ENCODE measurements at places on chromosomes 11 and 22.

DNA sequence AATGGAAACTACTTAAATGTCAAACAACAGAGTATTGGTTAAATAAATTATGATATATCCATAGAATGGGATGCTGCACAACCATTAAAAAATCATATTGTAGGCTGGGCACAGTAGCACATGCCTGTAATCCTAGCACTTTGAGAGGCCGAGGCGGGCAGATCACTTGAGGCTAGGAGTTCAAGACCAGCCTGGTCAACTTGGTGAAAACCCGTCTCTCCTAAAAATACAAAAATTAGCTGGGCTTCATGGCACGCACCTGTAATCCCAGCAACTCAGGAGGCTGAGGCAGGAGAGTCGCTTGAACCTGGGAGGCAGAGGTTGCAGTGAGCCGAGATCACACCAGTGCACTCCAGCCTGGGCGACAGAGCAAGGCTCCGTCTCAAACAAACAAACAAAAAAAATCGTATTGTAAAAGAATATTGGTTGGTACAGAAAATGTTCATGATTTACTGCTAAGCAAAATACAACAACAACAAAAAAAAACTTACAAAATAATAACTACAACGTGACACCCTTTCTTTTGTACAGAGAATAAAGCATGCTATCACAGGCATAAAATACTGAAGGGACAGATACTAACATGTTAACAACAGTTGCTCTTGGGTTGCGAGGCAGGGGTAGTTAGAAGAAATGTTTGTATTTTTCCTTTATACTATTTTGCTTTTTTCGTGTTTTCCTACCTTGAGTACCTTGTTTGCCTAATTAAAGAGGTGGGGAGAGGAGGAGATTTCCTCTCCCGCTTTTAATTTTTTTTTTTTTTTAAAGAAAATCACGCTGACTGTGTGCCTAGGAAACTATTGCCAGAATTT is 21.3 kb upstream of the RRAS2 start:
- DNase-seq = no peak

DNA sequence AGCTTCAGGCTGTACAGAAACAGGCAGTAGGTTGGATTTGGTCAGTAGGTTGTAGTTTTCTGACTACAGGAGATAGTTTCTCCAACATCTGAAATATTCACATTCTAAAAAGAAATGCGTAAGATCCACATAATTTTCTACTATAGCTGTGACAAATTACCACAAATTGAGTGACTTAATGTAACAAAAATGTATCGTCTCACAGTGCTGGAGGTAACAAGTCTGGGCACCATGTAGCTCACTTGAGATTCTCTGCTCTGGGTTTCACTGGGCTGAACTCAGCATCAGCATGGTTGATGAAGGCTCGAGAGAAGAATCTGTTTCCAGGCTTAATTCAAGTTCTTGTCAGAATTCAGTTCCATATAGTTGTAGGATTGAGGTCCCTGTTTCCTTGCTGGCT is 350.9 kb upstream of the CCDC179 start:
- no peak for DNase-seq

GRCh38 chr11:129854232-129854805 is 38.7 kb downstream of the TMEM45B start:
- no peak for DNase-seq

DNA sequence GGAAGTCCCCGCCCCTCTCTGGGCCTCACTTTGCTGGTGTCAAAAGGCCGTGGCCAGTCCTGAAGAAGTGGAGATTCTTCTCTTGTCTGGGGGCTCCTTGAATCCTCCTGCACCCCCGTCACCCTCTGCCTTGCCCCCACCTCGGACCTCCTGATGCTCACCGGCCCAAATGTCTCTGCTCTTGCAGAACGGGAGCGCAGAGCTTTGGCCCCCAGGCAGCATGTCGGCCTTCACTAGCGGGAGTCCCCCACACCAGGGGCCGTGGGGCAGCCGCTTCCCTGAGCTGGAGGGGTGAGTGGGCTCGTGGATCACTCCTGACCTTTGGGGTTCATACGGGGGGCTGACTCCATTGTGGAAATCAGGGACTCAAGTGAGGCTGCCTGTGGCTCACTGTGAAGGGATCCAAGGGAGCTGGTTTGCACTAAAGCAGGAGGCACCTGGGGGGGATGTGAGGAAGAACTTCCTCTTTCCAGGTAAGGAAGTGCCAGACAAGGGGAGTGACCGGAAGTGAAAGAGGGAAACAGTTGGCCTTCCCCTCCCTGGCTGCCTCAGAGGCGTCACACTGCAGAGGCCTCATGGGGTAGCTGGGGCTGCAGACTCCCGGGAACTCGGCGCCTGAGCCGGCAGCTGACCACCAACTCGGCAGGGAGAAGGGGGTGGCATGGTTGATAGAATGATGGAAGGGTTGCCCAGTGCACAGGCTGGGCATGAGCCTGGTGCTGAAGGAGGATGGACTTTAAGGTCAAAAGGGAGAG is 23.1 kb downstream of the CSF2RB start:
- DNase-seq = no peak

DNA sequence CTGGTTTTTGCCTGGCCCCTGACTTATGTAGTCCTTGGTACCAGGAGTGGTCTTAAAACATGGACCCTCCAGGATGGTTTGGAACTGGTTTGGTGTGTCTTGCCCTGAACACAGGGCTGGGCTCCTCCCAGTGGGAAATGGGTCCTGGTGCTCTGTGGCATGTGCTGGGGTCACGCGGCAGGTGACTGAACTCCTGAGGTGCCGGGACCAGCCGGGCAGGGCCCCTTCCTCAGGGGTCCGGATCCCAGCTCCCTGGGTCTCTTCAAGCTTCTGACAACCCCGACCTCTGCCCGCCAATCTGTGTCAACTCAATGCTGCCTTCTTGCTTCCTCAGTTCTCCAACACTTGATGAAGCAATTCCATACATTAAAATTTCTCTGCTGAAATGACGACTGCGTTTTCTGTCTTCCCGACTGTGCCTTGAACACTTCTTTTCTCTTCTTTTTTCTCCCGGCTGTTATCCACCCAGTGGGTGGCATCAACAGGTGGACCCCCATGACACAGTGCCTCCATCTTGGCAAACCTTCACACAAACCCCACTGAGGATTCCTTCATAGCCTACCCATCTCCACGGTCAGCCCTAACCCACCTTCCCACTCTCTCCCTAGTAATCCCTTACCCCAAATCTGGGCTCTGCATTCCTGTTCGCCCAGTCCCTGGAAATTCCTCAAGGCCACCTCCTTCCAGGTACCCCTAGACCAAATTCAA is 4.4 kb downstream of the IFT27 start:
- DNase-seq = no peak

- DNase-seq = no peak
Measured at GRCh38 chr11:2213384-2213842, 41.8 kb upstream of the TH start.

- no peak for DNase-seq
Measured at GRCh38 chr22:43783777-43784176, 28.3 kb downstream of the EFCAB6 start.

- DNase-seq = no peak
Measured at GRCh38 chr11:117824571-117825537, at the start of gene FXYD2. Gene FXYD2 (minus strand): TSS chr11:117824744. CDS start chr11:117824678, 66 bp downstream.

DNA sequence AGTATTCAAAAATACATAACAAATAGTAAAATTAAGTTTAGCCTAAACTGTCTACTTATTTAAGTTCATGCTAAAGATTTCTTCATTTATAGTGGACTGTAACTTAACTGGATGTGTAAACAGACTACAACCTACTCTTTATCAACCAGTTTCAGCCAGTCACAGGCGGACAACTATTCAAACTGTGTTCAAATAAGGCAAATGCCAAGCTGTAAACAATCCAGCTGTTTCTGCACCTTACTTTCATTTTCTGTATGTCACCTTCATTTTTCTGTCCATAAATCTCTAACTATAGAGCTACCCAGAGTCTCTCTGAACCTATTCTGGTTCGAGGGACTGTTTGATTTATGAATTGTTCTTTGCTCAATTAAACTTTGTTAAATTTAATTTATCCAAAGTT is 992.8 kb downstream of the DLG2 start:
- no peak for DNase-seq

GRCh38 chr11:62081378-62082291 is 42.2 kb upstream of the INCENP start:
- DNase-seq = no peak

DNA sequence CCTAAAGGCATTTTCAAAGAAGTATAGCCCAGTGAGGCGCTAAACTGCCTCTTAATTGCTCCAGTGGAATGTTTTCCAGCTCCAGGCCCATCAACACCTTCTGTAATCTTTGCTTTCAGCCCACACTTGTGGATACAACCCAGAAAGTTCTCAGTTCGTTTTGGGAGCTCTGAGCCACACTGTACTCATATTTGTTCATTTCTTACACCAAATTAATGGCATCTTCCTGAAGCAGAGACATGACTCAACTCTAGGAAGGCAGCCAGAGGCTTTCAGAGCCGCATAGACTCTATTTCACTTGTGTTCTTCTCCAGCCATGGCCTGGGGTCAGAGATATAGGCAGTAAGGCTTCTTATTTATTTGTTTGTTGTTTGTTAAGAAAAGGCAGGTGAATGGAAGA is 175.5 kb upstream of the NCAM1 start:
- DNase-seq = no peak

DNA sequence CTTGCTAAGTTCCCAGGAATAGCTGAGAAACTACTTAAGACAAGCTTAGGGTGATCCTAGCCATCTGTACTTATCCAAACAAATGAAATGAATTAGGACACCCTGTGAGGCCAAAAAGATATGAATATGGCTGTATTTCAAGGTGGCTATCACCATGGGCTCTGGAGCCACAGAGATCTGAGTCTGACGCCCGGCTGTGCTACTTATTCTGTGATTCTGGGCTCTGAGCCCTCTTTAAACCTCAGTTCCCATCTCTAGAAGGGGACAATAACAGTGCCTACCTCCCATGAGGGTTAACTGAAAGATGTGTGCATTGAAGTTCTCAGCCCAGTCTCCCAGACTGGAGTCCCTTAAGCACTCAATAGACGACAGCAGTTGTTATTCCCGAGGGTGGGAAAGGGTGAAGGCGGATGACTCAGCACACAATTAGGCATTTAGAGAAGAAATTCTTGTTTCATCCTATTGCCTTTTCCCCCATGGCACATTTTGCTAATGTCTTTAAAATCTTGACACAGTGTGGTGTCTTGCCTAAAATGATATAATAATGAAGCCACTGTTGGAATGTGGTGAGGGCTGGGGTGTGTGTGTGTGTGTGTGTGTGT is 132.5 kb downstream of the ADAMTS15 start:
- no peak for DNase-seq

- no peak for DNase-seq
Measured at GRCh38 chr11:788953-789940, 643 bp downstream of the CEND1 start.

DNA sequence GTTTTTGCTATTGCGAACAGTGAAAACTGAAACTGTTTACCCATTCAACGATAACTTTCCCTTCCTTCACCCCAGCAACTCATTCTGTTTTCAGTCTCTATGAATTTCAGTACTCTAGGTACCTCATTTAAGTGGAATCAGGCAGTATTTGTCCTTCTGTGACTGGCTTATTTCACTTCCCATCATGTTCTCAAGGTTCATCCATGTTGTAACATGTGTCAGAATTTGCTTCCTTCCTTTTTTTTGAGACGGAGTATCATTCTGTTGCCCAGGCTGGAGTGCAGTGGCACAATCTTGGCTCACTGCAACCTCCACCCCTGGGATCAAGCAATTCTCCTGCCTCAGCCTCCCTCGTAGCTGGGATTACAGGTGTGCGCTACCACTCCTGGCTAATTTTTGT is 23.7 kb downstream of the HTR3B start:
- DNase-seq = no peak

- no peak for DNase-seq
Measured at GRCh38 chr22:48804811-48805301, 1022.8 kb downstream of the BRD1 start.

DNA sequence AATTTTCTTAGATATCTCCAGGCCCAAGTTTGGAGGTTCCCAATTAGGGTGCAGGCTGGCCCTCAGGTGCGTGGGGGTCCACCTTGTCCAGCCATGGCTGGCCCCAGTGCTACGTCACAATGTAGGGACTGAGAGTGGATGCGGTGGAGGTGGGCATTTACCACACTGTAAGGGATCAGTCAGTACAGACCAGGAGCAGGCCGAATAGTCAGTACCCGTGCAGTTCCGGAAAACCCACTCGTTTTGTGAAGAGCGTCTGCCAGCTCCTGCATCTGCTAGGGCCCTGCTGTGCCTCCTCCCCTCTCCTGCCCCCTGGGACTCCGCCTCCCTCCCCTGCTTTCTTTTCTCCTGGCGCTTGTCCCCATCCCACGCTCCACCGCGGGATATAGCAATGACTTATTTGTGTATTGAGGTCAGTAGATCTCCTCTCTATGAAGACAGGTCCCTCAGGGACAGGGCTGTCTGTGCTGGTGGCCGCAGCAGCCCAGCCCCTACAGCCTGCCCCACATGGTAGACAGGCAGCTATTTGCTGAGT is 50.4 kb upstream of the SEPTIN5 start:
- no peak for DNase-seq

DNA sequence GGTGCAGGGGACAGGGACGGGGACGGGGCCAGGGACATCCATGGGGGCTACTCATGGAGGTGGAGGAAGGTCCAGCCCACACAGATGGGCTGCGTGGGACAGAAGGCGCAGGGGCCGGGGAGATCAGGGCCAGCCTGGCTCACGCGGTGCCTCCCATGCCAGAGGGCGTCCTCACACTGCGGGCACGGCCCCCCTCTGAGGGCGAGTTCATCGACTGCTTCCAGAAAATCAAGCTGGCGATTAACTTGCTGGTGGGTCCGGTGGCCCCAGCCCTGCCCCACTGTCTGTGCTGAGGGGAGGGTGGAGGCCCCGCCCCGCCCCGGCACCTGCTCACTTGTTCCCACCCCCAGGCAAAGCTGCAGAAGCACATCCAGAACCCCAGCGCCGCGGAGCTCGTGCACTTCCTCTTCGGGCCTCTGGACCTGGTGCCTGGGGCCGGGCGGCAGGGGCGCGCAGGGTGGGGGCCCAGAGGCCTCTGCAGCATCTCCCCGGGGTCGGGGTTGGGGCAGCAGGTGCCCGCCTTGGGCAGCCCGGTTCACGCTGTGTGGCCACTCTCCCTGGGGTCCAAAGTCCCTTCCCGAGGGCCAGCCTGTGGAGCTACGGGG is 15.8 kb downstream of the EPS8L2 start:
- no peak for DNase-seq

DNA sequence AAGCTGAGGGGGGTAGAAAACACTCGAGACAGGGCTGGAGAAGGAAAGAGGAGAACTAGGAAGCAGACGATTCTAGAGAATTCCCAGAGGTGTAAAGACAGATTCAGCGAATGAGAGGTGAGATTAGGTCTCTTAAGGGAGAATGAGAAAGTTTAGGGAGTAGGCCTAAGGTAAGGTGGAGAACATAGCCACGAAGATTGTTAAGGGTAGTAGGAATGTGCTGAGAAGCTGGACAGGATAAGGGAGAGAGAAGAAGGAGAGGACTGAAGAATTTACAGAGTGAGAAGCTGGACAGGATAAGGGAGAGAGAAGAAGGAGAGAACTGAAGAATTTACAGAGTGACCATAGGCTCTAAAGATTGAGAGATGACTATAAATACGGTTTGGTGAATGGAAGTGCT is 908 bp downstream of the PPME1 start:
- no peak for DNase-seq

DNA sequence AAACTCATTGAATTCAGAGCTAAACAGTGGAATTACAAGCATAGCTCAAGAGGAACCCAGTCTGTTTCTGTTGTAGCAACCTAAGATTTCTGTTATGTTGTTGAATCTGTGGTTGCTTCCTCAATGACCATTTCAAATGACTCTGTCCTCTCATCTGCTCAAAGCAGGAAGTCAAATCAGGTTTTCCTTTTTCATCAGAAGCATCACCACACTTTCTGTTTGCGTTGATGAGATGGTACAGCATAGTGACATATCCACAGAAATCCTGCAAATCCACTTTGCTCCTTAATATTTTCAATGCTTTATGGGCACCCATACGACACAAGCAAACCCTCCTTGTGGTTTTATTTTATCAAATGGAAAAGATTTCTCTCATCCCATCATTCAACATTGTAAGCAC is 12.6 kb upstream of the UCP2 start:
- DNase-seq = no peak

All from SW 1271 (cell line).